ENCODE measurements at places on chromosomes 12 and 14.

DNA sequence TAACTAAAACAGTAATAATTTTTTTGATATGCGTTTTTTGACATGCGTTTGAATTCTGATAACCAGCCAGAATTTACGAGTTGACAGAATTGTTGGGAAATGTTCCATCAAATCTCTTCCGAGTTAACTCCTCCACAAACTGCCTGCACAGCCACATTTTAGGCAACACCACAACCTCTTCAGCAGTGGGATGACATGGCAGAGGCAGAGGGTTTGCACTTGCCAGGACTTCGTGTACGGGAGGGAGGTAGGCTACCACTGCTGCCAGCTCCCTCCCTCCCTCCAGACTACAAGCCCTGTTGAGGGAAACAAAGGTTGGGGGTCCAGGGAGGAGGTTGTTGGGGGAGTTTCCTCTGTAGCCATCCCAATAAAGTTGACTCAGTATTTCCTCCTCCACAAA lies 14.5 kb upstream of the ACTR6 start:
- DNase-seq, result no peak

DNA sequence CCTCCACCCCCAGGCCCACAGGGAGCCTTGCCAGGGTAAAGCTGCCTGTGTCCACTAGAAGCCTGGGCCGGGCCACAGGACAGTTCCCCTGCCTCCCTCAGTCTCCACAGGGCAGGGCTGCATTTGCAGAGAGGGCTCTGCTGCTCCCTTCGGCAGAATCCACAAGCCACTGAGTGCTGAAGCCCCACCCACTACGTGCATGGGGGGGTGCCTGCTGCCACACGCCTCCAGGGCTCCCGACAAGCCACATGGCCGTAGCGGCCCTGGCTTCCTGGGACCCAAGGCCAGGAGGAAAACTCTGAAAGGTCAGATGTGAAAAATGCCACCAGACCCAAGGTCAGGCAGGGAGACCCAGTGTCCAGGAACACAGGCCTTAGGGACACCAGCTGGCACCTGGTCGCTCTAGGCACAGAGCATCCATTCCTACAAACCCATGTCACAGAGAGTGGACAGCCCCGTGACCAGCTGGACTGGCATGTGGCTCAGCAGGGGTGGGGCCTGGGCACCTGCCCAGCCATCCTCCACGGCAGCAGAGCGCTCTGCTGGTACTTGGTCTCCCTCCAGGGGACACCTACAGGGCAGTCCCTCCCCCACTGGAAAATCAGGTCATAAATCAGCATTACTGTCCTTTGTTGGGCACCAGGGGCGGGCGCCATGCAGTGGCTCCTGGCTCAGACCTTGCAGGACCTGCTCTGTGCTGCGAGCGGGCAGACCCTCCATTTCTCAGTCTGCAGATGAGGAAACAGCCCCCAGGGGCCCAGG lies 42.9 kb downstream of the CCDC85C start:
- no peak for DNase-seq

- DNase-seq, result no peak
These were observed at the start of gene VRTN for GRCh38 chr14:74348241-74348734. Gene VRTN (plus strand): TSS chr14:74348471. CDS start chr14:74356784, 8,313 bp downstream.

GRCh38 chr14:41806366-41806975 lies 199.8 kb downstream of the LRFN5 start:
- no peak for DNase-seq

- DNase-seq, result no peak
These were observed 11.9 kb upstream of the TCL1A start for GRCh38 chr14:95725685-95726336.

GRCh38 chr12:3253682-3254275 lies 176.6 kb downstream of the TSPAN9 start:
- no peak for DNase-seq

- DNase-seq, result no peak
These were observed 17.5 kb upstream of the KRT80 start for GRCh38 chr12:52209321-52209720.
